ENCODE measurements at places on chromosomes 11 and 22. TPM values are rescaled to one million over a fixed set of nuclear protein-coding genes. Genes with fewer than 3 reads are reported as not detected.

Gene IGSF9B
- total RNA-seq = 0.15 TPM

Gene ST13
- 113 TPM for total RNA-seq

Gene BBOX1
- not detected for total RNA-seq

Gene MYRF
- 3.5 TPM for total RNA-seq

Gene MS4A3
- total RNA-seq = not detected

Gene OR52I2
- total RNA-seq = not detected

Gene OR52I1
- total RNA-seq = not detected

Gene RHOD
- 12.4 TPM for total RNA-seq

Gene NCAM1
- 2.5 TPM for total RNA-seq

Gene LMO1
- not detected for total RNA-seq

Gene OR5AN1
- not detected for total RNA-seq

Gene API5
- total RNA-seq = 74.5 TPM

Gene OTOG
- total RNA-seq = not detected

Gene GDPD4
- not detected for total RNA-seq

Gene SLC25A22
- 13.6 TPM for total RNA-seq
